ENCODE measurements at places on chromosomes 12 and 14.

GRCh38 chr12:74890237-74890599 is 319.4 kb downstream of the KCNC2 start:
- DNase-seq, result no peak

GRCh38 chr12:124915239-124916236 is 1.1 kb upstream of the UBC start:
- no peak for DNase-seq

GRCh38 chr12:90972226-90972625 is 17.2 kb upstream of the CCER1 start:
- no peak for DNase-seq

DNA sequence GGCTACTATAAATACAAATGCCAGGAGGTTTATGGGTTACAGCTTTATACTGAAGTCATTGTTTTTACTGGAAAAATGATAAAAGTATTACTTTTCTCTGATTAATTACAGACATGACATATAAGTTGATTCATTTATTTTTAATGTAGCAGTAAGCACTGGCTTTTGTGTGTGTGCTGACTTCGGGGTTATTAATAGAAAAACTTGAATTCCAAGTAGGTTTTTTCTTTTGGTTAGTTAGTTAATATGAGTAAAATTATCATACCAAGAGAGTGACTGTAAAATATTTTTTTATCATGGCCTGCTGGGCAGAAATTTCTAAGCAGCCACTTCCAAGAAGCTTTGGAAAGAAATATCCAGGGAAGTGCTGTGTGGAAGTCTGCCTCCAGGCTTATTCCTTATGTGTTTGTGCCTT is 56.4 kb downstream of the IFT81 start:
- DNase-seq, result no peak

- no peak for DNase-seq
Observed at GRCh38 chr14:79881299-79881698, 330.0 kb downstream of the DIO2 start.

- DNase-seq, result no peak
Observed at GRCh38 chr12:95764848-95765247, 25.7 kb downstream of the NTN4 start.

DNA sequence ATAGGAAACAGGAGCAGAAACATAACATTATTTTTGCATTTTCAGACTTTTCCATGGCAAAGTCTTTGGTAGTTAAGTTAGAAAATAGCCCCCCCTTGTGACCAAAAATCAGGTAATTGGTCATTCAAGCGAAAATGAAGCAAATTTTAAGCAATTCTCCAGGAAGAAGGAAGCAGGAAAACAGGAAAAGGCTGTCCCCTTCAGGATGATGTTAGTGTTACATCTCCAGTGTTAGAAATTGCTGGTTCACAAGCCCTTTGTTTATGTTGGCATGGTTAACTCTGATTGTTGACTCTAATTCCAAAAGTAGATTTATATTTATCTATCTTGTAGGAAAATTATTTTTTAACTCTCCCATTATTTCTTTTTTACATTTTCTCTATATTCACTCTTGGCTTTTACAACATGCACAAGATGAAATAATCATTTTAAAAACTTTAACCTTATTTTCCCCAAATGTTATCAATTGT is 18.8 kb upstream of the GAS2L3 start:
- no peak for DNase-seq

DNA sequence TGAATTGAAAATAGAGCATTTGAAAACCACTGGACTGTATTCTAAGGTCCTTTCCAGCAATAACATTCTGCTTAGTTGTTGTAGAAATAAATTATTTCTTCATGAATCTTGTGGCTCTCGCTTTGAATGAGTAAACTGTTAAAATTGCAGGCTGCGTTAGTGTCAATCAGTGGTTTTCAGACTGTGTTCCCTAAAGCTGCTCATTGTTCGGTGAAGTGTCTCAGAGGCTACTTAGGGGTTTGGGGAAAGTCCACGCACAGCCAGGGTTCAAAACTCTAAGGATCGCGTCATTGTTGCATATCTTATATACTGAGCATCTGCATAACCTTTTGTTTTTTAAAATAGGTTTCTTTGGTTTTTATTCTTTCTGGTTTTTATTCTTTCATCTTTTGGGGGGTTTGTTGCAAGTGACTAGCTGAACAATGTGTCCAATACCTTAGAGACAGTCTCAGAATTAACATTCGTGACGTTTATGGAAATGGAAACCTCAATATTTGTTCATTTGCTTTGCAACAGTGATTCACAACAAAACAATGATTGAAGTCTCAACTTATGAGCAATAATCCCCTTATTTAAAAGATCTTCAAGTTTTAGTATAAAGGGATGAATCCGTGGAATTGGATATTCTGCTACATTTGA is 108.1 kb downstream of the TTLL5 start:
- DNase-seq, result no peak

DNA sequence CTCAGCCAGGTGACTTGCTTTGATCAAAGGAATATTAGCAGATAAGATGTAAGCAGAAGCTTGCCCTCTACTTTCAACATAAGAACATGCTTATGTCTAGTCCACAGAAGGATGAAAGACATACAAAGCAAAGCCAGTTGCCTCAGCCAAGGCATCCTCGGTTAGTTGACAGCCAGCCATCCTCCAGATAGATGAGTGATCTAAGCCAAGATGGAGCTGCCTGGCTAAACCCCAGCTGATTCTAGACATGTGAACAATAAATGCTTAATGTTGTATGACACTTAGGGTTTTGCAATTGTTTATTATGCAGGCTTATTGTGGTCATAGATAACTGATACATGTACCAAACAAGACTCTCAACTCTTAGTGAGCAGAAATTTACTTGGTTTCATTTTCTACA is 157.6 kb upstream of the TMTC2 start:
- DNase-seq, result no peak

DNA sequence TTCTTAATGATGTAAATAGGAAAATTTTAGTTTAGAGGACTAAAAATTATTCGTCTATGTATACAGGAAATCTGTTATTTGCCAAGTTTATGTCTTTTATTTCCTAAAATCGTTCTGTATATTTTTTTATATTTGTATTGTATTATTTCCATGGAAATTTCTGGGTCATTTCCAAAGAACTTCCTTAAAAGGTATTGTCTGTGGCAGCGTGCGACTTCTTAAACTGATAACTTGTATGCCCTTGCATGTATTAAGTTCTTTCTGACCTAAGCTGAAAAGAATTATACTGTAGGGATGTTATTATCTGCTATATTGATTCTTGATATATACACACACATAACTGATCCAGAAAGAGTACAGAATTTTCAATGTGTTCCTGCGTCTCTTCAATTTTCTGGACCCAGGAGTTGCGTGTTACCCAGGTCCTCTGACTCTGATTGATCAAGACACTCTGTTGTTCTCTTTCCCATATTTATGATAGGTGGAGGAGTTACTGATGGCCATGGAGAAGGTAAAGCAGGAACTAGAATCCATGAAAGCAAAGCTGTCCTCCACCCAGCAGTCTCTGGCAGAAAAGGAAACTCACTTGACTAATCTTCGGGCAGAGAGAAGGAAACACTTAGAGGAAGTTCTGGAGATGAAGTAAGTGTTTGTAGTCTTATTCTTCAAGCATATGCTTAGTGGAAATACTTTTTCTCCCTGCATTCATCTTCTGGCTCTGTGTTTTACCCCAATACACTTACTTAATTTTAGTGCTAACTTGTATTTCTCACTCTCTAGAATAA is 298.5 kb downstream of the ERC1 start:
- no peak for DNase-seq

GRCh38 chr12:52975204-52975603 is 26.3 kb downstream of the KRT18 start:
- DNase-seq, result no peak

DNA sequence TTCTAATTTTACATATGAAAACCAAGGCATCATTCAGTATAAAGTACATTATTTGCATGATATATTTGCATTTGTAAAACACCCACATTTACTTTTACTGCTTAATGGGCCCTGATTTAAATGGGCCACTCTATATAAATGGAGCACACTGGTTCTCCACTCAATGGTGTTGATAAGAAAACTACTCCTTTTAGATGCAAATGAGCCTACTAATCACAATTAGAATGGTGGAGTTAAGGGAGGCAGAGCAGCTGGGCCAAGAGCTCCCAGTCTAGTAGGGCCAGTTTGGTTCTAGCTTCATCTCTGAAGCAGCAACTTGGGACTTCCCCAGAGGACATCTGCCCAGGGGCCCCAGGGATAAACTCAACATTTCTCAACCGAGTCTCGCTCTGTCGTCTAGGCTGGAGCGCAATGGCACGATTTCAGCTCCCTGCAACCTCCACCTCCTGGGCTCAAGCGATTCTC is 120.7 kb downstream of the FOXN3 start:
- DNase-seq, result no peak

DNA sequence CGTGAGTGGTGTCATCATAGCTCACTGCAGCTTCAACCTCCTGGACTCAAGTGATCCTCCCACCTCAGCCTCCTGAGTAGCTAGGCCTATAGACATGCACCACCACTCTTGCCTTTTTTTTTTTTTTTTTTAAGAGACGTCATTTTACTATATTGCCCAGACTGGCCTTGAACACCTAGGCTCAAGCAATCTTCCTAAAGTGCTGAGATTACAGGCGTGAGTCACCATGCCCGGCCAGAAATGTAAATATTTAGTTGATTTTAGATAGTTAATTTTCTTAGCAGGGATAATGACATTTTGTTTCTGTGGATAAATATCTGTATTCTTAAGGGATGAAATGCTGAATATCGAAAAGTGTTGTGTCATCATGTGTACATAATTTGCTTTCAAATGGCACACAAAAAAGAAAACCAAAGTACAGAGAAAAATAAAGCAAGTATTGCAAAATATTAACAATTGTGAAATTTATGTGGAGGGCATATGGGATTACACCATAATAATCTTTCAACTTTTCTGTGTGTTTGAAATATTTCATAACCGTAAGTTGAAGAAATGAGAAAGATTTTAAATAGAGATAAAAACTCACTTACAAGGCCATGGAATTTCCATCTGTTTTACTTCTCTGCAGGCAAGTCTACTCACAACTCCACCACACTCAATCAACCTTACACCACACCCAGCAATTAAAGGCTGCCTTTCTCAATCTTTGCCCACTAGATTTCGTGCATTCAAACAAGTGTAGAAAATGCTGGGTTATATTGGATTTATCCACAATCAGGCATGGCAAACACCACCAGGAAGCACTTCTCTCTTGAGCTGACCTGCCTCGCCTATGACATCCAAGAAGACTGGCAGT is 93.7 kb downstream of the SPTSSA start:
- no peak for DNase-seq

DNA sequence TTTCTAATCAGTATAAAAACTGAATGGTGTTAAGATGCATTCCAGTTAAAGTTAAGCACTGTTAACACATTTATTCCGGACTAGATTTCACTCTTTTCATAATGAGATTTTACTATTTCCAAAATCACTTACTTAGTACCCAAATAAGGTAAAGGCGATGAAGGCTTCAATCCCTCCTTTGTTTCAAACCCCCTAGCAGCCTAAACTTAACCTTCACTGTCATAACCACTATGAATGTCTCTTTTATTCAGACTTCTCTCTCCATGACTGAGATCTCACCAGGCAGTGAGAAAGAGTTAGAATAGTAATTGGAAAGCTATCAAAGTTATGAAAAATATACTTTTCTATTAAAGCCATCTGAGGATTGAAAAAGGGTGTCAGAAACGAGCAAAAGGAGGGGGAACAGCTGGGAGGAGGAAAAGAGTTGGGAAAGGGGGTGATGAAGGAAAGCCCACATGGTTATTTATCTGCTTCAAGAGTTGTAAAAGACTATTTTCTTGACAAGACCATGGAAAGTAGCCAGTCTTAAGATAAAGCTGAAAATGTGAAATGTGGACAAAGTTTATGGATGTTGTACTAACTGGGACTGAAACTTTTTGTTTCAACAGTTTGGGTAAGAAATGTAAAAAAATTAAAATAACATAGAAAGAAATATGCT is 11.7 kb downstream of the EPS8 start:
- DNase-seq, result no peak

GRCh38 chr14:60658211-60658690 is 9.0 kb upstream of the SIX1 start:
- no peak for DNase-seq

DNA sequence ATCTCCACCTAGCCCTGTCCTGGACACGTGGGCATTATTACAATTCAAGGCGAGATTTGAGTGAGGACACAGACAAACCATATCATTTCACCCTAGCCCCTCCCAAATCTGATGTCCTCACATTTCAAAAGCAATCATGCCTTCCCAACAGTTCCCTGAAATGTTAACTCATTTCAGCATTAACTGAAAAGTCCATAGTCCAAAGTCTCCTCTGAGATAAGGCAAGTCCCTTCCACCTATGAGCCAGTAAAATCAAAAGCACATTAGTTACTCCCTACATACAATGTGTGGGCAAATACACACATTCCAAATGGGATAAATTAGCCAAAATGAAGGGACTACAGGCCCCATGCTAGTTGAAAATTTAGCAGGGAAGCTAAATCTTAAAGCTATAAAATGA is 546.0 kb upstream of the LMO3 start:
- no peak for DNase-seq

DNA sequence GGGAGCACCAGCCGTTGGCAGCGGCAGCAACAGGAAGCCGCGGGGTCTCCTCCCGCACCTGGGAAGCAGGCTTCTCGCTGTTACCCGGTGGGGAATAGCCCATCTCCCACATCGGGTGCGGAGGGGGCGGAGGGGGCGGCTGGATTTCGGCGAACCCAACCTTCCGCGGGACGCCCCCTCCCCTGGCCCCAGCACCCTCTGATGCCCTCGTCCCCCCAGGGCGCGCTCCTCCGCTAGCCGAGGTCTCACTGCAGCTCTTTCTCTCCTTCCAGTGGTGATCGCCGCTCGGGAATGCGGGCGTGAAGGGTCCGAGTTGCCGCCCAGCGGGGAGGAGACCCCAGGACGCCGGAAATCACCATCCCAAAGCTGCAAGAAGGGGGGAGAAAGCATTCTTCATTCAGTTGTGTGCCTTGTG is 303 bp downstream of the SAMD4A start:
- DNase-seq, result no peak

DNA sequence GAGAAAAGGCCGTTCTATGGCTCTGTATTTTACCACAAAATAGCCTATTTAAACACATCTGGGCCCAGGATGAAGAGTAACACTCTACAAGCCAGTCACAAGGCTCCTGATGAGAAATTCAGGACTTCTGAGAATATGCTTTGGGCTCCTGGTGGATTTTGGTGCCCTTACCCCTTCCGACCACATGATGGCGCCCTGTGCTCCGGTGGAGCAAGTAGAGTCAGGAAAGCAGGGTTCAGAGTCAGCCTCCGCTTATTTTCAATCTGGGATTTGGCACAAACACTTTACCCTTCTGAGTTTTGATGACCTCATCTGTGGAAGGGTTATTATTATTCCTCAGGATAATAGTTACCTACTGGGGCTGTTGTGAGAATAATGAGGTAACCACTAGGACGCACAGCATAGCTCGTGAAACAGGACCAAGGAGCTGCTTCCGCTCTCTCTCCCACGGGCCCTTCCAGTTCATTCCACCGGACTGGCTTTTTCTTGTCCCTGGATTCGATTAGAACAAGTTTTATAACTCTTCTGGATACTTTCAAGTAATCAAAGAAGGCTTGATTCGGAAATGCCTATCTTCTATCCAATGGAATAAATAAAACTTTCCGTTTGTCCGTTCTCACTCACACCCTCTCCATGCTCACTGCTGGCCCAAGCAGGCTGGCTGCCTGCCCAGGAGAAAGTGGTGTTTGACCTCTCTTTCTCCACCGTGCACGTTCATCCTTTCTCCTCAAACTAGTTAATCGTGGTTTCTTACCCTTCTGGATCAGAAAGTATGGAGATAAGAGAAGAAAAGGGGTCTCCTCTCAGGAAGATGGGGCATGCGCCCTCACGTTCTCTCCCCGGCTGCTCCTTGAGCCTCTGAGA is 104.6 kb downstream of the GALC start:
- DNase-seq, result no peak
